SK-N-DZ (cell line): ENCODE measurements at places on chromosomes 7 and 10.
A peak's percentile ranks its signal among the peaks of the same experiment; 100 is the strongest.

GRCh38 chr10:30839652-30840051 lies 192.0 kb downstream of the ZNF438 start:
- DNase-seq: no peak

- no peak for DNase-seq
These were observed 6.2 kb downstream of the SNX13 start for GRCh38 chr7:17934094-17934493.

GRCh38 chr7:66631471-66631870 lies 2.8 kb downstream of the KCTD7 start:
- DNase-seq: no peak

GRCh38 chr7:99766484-99767099 lies 17.4 kb downstream of the CYP3A4 start:
- DNase-seq: no peak

DNA sequence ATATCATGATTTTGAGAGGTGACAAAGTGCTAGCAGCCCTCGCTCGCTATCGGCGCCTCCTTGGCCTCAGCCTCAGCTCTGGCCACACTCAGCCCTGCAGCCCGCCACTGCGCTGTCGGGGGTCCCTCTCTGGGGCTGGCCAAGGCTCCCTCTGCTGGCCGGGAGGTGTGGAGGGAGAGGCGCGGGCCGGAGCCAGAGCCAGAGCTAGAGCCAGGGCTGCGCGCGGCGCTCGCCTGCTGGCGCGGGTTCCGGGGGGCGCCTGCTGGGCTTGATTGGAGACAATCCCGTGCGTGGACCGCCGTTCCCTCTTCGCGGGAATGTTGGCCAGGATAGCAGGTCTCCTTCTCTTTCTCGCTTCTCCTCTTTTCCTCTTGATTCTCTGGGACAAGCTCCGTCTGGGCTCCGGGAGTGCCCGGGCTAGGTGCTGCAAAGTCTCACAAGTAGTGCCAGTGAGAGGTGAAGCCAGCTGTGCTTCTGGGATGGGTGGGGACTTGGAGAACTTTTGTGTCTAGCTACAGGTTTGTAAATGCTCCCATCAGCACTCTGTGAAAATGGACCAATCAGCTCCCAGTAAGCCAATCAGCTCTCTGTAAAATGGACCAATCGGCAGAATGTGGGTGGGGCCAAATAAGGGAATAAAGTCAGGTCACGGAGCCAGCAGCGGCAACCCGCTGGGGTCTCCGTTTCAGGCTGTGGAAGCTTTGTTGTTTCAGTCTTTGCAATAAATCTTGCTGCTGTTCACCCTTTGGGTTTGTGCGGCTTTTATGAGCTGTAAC lies 43.4 kb upstream of the ELMO1 start:
- no peak for DNase-seq

DNA sequence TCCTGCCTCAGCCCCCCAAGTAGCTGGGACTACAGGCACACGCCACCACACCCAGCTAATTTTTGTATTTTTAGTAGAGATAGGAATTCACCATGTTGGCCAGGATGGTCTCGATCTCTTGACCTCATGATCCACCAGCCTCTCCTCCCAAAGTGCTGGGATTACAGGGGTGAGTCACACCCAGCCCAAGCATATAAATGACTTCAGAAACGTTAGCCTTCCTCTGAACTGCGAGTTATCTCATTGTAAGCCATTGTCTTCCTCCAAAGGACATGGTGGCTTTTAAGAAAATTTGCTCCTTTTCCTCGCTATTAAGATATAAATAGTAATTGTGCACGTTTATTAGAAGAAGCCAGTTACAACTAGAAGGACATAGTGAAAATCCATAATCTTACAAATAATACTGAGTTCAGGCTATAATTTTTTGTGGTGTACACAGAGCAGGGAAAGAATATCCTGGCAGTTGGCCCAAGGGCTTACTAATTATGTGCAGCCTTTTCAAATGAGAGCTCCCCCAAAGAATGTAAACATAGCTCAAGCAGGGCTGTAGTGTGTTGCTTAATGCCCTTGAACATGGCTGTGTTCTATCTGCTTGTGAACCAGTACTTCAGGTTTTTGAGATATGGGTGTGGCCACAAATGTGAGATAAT lies 495.8 kb downstream of the PARD3 start:
- DNase-seq: no peak

GRCh38 chr10:77070346-77070745 lies 567.3 kb downstream of the KCNMA1 start:
- DNase-seq: no peak

DNA sequence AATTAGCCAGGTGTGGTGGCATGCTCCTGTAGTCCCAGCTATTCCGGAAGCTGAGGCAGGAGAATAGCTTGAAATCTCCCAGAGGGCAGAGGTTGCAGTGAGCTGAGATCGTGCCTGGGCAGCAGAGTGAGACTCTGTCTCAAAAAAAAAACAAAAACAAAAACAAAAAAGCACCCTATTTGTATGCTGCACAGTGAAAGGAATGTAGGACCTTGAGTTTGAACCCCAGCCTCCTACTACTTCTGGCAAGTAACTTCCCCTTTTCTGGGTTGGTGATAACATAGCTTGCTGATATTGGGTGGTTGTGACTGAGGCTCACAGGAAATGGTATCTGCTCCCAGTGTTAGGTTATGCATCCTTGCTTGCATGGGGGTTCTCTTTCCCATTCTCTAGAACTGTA lies 205.3 kb downstream of the BUB3 start:
- no peak for DNase-seq

DNA sequence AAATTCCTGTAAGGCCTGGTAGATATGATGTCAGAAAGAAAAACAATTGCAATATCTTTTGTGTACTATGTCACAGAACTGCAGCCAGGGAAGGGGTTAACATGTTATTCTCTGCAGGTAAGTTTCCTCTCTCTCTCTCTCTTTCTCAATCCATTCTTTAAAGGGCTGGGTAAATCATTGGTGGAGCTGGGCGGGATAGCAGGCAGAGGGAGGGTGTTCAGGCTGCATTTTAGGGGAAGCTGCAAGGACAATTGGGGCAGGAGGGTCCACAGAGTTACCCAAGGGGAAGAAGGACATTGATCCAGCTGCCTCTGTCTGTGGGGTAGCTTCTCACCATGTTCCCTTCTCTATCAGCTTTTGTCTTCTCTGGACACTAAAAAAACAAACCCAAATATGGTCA lies 153.9 kb upstream of the BMPER start:
- DNase-seq: no peak

DNA sequence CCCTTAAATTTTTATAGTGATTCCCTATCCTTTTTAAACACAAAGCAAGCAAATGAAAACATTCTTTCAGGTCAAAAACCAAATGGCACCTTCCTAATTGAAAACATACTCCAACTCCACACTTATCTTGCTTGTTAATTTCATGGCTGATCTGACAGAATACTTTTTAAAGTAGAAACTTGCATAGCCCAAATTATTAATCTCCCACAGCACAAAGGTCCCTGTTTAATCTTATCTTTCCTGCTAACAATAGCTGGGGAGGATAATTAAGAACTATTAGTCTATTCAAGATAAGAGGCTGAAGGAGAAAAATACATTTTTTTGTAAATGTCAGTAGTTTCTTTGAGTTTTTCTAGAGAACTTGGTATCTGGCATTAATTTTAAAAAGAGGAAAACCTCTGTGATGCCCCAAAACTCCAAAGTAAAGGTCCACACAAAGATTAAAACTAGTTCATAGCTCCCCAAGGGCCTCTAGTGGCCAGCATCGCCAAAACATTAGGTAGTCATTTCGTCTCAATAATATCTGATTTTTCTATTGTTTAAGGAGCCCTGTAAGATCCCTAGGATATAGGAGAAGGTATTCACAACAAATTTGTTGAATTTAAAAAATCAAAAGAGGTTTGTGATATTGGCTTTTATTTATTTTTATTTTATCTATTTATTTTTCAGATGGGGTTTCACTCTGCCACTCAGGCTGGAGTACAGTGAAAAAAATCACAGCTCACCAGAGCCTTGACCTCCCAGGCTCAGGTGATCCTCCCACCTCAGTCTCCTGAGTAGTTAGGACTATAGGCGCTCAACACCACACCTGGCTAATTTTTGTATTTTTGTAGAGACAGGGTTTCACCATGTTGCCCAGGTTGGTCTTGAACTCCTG lies 14.7 kb downstream of the CDNF start:
- DNase-seq: peak; percentile 29

DNA sequence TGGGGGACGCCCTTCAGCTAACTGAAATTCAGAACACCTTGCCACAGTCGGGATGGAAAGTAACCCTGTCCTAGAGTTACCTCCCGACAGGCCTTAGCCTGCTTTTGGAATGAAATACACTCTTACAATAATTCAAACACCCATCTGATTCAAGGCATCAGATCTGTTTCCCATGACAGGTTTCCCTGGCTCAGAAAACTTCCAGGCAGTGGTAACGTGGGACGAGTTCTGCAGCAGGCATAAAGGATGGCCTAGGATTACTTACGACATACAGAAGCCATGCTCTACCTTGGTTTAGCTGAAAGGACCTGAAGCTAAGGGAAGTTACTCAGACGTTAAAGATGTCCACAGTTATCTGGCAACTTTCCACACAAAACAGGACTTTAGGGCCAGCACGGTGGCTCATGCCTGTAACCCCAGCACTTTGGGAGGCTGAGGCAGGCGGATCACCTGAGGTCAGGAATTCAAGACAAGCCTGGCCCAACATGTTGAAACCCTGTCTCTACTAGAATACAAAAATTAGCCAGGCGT lies 5.0 kb downstream of the PAXIP1 start:
- no peak for DNase-seq

DNA sequence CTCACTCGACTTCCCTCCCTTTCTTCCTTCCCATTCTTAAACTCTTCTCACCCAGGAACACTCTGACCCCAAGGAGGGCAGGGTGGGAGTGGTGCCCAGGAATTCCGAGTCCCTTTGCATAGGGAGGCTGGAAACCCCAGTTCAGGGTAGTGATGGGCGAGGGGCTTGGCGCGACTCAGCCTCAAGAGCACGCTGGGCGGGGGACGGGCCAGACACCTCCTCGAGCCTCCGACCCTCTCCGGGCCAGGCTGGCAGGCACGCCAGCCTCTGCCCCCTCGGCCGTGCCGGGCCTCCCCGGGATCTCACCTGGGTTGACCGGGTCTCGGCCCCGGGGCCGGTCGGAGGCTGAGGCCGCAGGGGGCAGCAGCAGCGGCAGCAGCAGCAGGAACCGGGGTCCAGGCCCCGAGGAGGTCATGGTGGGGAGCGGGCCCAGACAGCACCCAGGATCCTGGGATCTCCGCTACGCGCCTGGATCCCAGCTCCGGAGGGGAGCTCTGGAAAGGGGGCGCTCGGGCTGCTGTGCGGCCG lies 457 bp downstream of the PLOD3 start:
- DNase-seq: no peak

DNA sequence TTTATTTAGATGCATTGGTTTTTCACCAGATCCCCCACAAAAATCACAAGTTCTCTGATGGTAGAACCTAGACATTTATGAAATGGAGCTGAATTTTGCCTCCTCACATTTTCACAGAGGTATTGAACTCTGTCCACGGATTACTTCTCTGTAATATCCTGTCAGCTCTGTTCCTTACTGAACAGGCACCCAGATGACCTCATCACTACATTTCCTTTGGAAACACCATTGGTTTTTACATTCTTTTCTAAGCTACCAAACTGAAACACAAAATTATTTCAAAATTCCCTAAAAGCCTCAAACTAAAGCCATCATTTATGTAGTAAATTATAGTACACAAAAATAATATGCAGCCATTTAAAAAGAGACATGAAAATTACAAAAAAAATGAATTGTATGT lies 98.3 kb upstream of the KCNIP2 start:
- no peak for DNase-seq

- DNase-seq: no peak
These were observed 10.8 kb upstream of the LIPA start for GRCh38 chr10:89262086-89263051.

DNA sequence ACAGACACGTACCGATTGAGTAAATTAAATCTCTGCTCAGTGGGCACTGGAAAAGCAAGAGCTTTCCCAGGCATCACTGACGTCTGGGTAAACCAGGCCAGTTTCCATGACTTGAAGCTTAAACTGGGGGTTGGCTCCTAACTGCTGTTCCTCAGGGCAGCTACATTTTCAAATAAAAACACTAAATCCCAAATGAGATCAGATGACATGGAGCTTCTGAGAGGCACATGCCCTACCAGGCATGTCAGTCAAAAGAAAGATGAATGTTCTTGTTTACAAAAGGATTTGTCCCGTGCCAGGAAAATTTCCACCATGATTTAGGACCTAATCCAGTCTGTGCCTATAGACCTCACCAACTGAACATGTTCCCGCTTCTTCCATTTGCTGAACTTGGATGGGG lies 220.2 kb downstream of the KCNMA1 start:
- DNase-seq: no peak

- no peak for DNase-seq
These were observed 69.9 kb upstream of the FGL2 start for GRCh38 chr7:77269360-77270093.

DNA sequence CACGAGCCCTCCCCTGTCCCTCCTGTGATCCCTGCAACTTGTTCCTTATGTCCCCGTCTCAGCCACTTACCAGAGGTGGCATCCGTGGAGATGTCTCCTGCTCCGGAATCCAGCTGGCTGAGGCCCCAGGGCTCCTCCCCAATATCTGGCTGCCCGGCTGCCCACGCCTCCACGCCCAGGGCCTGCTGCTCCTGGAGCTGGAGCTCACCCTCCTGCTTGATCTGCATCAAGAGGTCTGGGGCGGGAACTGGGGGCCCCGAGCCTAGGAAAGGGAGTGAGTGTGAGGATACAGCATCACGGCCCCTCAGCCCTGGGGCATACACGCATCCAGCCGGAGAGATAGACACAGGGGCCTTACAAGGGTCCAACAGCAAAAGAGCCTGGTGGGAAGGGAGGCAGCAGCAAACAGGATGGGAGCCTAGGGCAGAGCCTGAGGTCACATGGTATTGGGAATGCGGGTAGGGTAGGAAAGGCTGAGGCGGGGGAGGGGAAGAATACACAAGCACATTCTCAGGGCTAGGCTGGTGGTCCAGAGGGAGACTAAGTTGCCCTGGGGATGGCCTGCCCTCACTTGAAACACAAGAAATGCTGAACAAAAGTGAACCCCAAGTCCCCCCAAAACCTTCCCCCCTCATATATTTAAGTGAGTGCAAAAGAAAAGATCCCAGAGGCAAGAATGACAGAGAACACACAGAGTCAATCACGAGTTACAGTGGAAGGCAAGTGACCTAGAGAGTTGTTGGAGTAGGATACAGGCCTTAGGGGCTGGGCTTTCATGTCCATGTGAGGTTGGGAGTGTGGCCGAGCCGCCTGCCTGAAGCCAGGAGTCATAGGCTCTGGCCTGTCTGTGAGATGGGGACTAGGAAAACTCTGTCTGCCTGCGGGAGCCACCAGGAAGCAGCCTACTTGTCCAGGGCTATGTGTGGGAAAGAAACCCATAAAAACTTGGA lies 16.9 kb upstream of the ZNF777 start:
- no peak for DNase-seq

DNA sequence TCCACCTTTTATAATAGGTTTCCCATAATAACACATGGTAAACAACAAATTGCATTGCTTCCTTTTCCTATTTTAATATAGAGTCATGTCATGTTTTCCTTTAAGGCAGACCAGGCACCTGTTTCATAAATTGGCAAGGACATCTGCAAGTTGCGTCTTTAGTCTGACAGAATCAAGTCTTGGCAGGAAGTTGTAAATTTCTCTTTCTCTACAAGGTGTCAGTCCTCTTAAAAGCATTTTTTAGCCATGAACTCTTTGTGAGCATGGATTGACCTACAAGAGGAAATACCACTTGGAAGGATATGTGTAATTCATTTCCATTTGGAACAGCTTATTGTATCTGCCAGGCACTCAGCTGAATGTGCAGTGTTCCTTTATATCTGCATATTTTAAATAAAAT lies 176.8 kb downstream of the PRKG1 start:
- DNase-seq: no peak
